ENCODE measurements at places on chromosomes 1 and 21. TPM values are rescaled to one million over a fixed set of nuclear protein-coding genes. Genes with fewer than 3 reads are reported as not detected.

VSIG8 gene
- total RNA-seq: not detected

- no peak for DNase-seq
These were observed 27.6 kb upstream of the POGK start for GRCh38 chr1:166811691-166812090.

MATN1 gene
- total RNA-seq: 0.72 TPM

PHC2 gene
- 56.6 TPM for total RNA-seq

GRCh38 chr1:89918127-89918793 lies 76.7 kb upstream of the ZNF326 start:
- DNase-seq: no peak

DNA sequence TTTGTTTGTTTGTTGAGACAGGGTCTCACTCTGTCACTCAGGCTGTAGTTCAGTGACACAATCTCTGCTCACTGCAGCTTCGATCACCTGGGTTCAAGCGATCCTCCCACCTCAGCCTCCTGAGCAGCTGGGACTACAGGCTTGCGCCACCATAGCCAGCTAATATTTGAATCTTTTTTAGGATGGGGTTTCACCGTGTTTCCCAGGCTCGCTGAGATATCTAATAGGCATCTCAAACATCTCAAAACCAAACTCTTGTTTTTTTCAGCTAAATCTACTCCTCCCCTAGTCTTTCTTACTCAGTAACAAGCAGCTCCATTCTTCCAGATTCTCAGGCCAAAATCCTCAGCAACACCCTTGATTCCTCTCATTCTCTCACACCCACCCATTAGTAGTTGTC lies 22.0 kb upstream of the SRRM1 start:
- DNase-seq: no peak

GRCh38 chr1:236920286-236920894 lies 83.9 kb downstream of the MT1HL1 start:
- DNase-seq: no peak

GJA9 gene
- total RNA-seq: 1.7 TPM

DNAJC11 gene
- 14.4 TPM for total RNA-seq

LYPD8 gene
- not detected for total RNA-seq

- DNase-seq: no peak
These were observed 189.1 kb upstream of the C1orf87 start for GRCh38 chr1:60262701-60263100.

GRCh38 chr1:201175820-201176500 lies 14.7 kb upstream of the IGFN1 start:
- no peak for DNase-seq

GRCh38 chr1:171699531-171699930 lies 42.3 kb downstream of the VAMP4 start:
- DNase-seq: no peak

GABRD gene
- total RNA-seq: 0.72 TPM

GRCh38 chr1:3553166-3553939 lies 58.0 kb downstream of the MEGF6 start:
- peak; percentile 94 for DNase-seq

SAMD13 gene
- total RNA-seq: 12.8 TPM

FMO2 gene
- 15.4 TPM for total RNA-seq

DNA sequence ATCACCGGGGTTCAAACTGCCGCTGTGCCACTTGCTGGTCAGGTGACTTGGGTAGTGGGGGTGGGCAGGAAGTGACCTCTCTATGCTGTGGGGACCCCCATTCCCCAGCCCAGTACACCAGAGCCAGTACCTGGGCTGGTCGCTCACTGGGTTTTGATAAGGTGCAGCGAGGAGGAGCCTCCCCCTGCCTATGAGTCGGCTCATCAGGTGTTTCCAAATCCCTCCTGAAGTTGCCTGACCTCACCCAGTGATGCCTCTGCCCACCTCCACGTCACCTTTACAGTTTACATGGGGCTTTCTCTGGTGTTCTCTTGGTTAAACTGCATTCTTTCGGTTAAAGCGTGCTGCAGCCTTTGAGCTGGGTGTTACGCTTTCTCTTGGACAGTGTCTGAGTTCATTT lies 58.2 kb downstream of the ARHGEF10L start:
- DNase-seq: no peak

GLMP gene
- 20.7 TPM for total RNA-seq

GRCh38 chr21:32134441-32135130 lies 144.3 kb downstream of the MIS18A start:
- DNase-seq: no peak

FALEC gene
- not detected for total RNA-seq

GRCh38 chr1:225879521-225880221 lies 2.5 kb downstream of the TMEM63A start:
- no peak for DNase-seq

DNASE2B gene
- not detected for total RNA-seq

DNA sequence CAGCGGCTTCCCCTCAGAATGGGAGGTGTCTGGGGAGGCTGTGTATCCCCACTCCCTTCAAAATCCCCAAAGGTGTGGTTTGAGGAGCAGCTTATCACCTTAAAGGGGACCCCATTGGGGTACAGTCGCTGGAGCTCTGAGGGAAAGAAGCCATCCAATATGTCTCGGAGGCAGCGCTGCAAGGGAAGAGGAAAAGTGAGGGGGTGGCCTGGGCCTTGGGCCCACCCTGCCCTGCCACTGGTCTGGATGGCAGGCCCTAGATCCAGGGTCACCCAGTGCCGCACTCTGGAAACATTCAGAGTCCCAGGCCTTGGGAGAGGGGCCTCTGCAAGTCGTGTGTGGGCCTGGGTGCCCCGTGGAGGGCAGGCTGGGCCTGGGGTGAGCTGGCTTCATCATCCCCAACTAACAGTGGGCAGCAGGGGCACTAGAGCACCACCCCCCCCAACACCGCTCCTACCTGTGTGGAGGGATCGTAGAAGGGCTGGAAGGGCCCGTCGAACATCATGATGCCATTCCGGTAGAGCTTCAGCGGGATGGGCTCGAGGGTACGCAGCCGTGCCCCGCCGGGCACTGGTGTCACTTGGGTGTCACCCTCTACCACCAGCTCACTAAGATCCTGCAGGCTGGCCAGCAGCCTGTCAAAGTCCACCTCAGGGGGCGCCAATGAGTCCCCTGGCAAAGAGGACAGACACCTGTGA lies 5.6 kb downstream of the SH3BGRL3 start:
- no peak for DNase-seq

SLC44A3 gene
- 5.1 TPM for total RNA-seq

GRCh38 chr21:32044205-32045180 lies 171.7 kb downstream of the HUNK start:
- no peak for DNase-seq

PPIAL4G gene
- 10.4 TPM for total RNA-seq

DNA sequence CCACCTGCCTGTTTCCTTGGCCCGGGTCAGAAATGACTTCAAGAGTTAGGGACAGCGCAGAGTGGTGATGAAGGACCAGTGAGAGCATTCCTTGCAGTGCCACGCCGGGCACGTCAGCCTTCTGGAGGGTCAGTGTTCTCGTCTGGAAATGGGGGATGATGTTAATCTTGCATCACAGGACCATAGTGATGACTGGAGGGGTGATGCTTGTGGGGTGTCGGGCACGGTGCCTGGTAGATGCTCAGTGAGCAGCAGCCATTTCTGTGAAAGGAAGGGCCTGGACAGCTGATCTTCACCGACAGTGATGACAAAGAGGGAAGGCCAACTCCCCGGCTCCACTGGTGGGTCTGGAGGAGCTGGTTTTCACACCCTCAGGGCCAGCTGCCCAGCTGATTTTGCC lies 56.2 kb downstream of the DDX20 start:
- no peak for DNase-seq

GRCh38 chr1:5507340-5507739 lies 484.9 kb downstream of the NPHP4 start:
- peak; percentile 36 for DNase-seq

- peak; percentile 40 for DNase-seq
These were observed 13.4 kb downstream of the CFAP74 start for GRCh38 chr1:1990222-1990621.

- no peak for DNase-seq
These were observed 42.7 kb downstream of the EIF2D start for GRCh38 chr1:206569556-206569955.

DNA sequence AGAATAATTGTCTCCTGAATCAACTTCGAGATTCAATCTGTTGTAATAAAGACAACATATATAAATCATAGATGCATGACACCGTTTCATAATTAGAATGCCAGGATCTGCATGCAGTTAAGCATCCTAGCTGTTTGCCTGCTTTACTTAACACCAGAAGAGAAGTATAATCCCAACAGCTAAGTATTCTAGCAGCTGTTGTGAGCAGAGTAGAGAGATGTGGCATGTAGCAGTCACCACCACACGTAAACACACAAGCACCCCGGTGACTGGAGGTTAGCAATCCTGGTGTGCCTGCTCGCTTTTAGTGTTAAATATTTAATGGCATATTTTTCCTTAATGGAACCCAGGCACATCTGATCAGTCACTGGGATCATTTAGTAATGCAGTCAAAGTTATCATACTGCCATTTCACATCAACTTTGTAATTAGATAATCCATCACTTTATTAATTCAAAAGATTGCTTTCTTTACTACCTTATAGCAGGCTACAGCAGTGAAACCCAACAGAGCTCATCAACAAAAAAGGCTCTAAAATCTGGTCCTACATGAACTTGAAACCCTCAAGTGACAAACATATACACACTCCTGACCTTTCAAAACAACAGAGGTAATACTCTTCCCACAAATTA lies 187.9 kb downstream of the SMYD3 start:
- DNase-seq: no peak

DNA sequence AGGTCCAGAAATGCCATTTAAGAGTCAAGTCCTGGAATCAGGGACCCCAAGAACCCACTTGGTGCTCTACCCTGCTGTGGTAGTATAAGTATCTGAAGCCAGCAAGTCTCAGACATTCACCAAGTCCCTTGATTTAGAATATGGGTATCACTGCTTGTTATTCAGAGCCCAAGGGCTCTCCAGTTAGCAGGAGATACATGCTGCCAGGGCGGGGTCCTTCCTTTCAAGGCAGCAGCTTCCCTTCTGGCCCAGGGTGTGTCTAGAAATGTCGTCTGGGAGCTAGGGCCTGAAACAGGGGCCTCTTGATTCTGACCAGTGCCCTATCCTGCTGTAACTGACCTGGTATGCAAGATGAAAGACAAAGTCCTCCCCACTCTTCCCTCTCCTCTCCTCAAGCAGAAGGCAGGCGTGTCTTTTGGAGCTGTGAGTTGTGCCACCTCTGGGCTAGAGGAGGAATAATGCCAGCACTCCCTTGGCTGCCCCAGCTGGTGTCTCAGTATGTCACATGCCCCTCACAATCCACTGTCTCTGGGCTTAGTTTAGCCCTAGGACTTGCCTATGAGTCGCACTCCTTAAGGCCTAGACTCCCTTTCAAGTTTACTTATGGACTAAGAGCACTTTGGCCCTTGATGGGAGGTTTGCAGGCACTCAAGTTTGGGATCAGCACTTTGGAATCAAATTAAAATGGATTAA lies 200.2 kb downstream of the MRPL39 start:
- DNase-seq: no peak

- no peak for DNase-seq
These were observed 56.5 kb downstream of the GALNT2 start for GRCh38 chr1:230123280-230124185.

IFT25 gene
- 60.9 TPM for total RNA-seq

DNA sequence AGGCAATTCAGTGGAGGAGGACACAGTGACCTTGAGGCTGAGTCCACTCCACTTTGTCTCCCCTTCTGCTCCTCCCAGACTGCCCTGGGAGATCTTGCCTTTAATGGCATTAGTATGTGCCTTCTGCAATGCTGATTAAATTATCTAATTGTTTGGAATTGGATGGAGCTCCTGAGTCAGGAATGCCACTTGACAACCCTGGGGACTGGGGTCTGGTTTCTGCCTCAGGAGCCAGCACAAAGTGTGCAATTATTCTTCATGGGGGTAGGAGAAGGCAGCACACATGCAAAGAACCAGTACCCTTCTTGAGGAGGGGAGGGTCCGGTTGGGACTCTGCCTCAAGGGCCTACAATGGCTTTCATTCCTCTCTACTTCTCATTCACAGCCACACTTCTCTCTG lies 11.9 kb upstream of the PLXNA2 start:
- no peak for DNase-seq

CFH gene
- total RNA-seq: 60.4 TPM

DNA sequence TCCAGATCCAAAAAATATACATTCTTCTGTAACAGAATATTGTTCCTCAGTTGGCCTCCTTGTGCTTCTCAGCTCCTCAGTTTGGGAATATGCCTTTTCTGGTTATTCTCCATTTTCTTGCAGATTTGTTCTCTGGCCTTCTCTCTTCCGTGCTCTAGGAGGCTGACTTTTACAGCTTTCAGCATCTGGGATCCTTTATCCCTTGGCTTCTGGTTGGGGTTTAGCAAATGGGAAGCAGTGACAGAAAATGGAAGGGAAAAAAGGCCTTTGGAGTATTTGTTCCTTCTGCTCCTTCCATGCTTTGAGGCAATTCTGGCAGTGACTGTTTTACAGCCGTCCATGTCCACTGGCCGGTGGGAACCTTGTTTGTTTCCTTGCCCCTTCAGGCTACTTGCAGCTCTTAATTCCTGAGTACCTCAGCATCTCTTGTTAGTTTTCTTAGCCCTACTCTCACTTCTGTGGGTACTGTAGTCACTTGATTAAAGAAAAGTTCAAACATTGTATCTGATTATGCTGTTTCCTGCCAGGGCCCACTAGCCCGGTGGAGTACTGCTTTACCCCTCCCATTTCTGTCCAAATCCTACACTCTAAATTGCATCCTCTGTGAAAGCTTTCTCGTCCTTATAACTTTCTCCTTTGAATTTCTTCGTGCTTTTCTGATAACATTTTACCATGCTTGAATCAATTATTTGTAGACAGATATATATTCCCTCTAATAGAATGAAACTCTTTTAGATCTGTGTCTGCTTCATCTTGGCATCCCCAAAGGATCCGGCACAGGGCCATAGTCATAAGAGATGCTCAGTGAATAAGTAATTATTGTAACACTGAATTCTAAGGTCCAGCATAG lies 118.2 kb downstream of the OSBPL9 start:
- DNase-seq: peak; percentile 64

DNA sequence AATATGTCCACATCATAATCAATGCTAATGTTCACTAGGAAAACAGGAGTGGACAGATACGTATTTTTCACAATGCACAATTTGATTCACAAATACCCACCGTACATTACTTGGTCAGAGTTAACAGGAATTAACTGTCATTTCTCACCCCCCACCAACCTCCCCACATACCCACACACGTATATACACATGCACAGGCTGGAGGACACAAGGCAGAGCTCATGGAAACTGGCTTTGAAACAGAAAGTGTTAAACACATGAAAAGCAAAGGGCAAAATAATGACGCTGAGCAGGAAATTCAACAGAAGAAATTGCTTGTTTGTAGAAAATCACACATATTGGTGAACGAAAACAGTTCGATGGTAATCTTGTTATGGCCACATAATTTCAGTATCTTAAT lies 188.4 kb upstream of the DMRTA2 start:
- DNase-seq: no peak

DNA sequence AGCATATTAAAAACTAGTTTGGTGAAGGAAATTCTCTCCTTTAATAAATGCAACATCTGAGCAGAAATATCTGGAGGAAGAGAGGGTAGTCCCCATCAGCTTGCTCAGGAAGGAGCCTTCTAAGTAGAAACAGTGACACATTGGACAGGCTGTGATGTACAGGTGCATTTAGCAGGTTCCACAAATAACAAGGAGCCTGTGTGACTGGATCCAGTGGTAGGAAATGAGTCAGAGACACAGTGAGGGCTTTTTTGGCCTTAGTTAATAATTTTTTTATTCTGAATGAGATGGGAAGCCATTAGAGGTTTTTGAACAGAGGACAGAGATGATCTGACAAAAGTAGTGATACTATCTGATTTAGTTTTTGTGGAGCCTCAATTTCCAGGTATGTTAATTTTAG lies 738.9 kb upstream of the PTBP2 start:
- no peak for DNase-seq

All from umbilical cord (tissue), 2 donors.